ENCODE measurements at places on chromosomes 3 and 15.

DNA sequence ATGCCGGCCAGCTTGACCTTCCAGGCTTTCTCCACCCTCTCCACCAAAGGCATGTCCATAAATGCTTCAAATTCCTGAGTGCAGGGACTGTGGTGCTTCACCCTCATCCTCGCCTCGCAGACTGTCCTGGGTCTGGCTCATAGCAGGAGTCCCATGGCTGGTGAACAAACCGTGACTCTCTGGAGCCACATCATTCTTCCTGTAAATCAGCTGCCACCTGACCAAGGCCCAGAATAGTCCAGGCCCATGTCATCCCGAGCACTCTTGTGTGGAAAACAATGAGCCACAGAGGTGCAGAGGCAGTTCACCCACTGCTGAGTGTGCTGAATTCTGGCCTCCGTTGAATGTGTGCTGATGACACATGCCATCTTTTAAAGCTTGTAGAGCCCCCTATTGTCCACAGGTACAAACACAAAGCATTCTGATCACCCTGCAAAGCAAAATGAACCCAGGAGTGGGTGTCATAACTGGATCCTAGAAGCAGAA is 68.6 kb downstream of the ABHD5 start:
- no peak for DNase-seq

- DNase-seq = no peak
These were observed 9.1 kb downstream of the ACTC1 start for GRCh38 chr15:34786206-34786605.

- DNase-seq = no peak
These were observed 86.4 kb upstream of the THBS1 start for GRCh38 chr15:39494462-39494861.

- no peak for DNase-seq
These were observed 83.5 kb upstream of the VGLL4 start for GRCh38 chr3:11727207-11727606.

DNA sequence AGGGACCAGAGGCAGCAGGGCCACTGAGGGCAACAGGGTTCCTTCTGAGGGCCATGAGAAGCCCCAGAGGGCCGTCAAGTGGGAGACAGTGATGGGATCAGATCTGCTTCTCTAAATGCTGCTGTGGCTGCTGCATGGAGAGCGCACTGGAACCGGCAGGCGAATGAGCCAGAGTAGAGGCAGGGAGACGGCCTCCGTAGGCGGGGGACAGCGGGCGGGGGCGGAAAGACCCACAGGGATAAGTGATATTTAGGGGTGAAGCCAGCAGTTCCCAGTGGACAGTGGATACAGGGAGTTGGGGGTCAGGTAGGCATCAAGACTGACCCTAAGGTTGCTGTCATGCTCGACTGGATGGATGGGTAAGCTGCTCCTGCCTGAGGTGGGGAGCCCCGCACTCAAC is 45.0 kb downstream of the GLDN start:
- DNase-seq = no peak

- no peak for DNase-seq
These were observed 50.0 kb downstream of the MGLL start for GRCh38 chr3:127772273-127772672.

DNA sequence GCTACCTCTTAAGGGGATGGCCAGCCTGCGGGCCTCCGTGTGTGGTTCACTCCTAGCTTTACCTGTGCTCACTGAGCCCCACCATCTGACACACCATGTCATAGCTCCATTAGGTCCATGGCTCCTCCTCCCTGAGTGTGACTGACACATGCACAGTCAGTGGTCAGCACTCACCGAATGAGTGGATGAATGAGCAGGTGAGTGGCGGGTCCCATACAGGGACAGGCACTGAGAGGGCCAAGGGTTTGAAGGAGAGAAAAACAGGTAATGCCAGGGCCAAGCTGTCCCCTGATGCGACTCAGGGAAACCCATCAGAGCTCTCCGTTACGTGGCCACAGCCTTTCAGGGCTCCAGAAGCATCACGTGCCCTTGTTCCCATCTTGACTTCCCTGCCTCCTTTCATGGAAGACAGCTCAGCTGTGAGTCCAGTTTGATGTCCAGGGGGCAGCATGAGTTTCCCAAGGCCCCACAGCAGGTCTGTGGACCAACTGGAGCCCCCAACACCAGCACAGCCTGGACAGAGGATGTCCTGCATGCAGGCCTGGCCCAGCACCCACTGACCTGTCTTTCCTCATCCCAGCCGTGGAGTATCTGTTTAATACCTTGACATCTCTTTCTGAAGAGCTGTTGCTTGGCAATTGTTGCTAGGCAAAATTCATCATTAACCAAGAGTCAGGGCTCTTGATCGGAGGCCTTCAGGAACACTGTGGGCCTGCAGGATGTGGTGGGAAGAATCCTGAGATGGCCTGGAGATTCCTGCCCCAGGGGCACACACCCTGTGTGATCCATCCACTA is 84.4 kb downstream of the PLXNA1 start:
- DNase-seq = no peak

DNA sequence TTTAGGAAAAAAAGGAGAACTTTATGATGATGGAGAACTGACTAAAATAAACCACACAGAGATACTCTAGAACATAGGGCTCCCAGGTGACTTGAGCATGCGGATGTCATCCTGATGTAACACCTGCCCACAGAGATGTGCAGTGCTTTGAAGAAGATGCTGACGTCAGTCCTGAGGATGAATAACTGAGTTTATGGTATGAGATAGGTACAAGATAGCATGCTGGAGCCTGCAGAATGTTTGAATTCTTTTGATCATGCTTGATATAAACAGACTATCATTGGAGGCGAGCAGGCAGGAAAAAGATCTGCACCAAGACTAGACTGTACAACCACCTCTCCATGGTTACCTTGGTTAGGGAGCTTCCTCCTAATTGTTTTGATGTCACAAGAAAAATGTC is 12.4 kb downstream of the CCR4 start:
- no peak for DNase-seq

GRCh38 chr3:58358092-58358491 is 25.4 kb downstream of the PXK start:
- no peak for DNase-seq

DNA sequence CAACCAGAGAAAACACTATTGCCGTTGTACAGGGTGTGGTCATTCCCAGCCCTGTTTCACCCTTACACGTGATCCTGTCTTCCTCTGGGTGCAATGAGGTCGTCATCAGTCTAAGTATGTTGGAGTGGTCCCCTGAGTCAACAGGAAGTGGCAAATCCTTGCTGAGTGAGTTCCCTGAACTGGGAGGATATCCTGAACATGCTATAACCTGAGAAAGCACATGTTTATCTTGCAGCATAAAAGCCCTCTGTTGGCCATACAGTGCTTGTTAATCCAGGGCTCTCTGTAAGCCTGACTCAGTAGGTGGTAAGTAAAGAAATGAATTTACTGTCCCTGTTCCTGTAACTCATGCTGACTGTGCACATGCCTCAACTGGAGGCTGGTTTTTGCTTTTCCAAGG is 477.8 kb upstream of the RGMA start:
- no peak for DNase-seq

DNA sequence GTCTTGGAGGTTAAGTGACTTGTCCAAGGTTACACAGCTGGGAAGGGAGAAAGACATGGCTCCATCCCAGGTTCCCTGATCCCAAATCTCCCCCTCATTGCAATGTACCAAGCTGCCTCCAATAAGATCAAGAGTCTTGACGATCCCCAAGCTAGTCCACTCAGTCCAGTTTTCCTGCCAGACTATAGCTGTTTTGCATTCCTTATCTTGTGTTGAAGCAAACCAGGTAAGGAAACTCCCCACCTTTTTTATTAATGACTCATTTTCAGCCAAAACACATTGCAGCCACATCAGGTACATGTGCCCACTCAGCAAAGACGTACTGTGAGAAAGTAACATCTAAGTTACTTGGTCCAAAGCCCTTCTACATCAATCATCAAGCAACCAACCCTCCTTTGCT is 41.9 kb downstream of the LIPC start:
- DNase-seq = peak; percentile 82

DNA sequence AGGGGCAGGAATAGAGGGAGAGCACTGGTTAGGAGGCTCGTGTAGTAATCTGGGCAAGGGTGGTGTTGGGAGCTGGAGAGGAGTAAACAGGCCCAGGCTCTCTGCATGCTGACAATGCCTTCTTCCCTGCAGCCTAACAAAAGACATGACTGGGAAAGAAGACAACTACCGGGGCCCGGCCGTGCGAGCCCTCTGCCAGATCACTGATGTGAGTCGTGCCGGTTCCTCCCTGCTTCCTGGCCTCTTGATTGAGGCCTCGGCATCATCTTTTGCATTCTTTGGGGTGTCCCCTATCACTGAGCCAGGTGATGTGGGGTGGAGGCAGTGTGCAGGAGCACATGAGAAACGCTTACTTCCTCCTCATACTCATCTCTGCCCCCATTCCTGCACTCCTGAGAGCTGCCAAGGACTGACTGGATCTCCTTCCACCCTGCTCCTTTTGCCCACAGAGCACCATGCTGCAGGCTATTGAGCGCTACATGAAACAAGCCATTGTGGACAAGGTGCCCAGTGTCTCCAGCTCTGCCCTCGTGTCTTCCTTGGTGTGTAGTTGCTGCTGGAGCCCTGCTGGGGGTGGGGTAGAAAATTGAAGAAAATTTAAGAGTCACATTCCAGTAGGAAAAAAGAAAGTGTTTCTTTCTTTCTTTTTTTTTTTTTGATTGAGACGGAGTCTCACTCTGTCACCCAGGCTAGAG is 5.3 kb downstream of the COPG1 start:
- DNase-seq = no peak
